ENCODE measurements at places on chromosomes 7 and 10.

DNA sequence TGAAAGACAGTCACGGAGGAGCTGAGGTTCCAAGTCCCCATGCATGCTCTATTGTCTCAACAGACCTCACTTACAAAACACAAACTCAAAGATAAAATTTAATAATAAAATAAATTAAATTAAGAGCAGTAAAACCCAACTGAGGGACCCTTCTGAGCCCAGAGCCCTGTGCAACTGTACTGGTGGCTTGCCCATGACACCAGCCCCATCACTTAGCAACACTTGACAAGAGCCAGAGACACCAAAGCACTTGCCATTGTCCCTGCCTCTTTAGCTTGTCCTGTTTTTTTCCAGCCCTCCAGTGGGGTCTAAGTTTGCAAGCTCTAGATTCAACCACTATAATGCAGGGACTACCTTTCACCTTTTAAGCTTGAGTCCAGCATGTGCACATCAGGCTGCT is 117.9 kb downstream of the JCAD start:
- no peak for DNase-seq

- no peak for DNase-seq
Observed at GRCh38 chr7:14974688-14975087, 72.1 kb upstream of the DGKB start.

DNA sequence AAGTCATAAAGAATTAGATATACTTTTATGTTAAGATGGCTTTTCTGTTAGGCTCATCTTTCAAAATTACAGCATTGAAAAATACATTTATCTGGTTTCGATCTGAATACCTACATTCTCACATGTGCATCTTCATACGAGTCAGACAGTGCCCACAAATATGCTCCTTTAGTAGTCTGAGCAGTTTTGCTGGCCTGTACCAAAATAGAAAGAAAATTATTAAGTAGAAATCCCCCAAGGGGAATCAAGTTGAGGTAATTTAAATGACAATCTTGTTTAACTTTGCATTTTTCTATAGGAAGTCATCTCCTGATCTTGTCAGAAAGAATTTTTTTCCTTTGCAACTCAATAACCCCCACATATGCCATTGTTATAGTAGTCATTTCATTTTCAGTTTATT is 287.4 kb upstream of the SEMA3D start:
- DNase-seq, result no peak

DNA sequence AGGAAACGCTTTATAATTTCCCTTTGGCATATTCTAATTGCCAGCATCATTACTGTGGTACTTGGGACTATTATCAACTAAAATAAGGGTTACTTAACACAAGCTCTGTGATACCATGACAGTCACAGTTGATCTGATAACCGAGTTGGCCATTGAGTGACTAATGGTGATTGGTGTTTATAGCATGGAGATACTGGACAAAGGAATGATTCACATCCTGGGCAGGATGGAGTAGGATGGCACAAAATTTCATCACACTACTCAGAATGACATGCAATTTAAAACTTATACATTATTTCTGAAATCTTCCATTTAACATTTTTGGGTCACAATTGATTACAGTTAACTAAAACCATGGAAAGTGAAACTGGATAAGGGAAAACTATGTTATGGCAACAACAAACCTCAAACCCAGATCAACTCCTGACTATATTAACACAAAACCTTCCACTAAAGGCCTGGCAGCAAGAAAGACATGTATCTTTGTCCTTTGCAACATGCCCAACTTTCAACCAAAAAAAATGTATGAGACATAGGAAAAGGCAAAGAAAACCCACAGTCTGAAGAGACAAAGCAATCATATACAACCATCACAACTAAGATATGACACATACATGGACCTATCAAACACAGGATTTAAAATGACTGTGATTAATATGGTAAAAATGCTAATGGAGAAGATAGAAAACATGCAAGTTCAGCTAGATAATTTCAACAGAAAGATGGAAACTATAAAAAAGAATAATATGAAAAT is 208.5 kb upstream of the NRP1 start:
- no peak for DNase-seq

GRCh38 chr10:110547139-110547761 is 20.2 kb upstream of the SMC3 start:
- DNase-seq, result no peak

DNA sequence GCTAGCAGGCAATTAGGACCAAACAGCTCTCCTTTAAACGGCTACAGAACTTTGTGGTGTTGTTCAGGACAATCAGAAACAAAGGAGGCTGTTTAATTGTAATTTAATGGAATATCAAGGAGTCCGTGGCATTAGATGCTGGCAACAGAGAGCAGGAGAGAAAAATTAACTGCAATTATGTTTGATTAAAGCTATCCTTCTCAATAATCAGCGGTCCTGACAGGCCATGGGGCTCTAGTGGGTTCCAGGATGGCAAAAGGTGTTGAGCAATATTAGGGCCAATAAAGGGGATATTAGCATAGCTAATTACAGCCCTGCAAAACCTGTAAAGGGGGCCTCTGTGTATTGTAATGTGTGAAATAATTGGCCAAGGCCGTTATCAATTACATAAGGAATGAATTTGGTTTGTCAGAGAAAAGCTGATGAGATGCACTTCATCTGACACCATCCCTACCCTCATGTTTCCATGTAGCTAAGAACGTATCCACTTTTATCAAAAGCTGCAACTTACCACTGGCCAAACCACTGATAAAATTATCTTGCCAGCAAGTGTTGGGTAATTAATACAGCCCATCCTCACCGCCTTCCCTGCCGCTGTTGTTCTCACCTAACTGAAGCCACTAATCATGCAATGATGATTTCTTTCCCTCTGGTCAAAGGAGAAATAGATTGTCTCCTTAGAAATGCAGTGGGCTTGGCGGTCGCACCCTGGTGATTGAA is 81.6 kb downstream of the EBF3 start:
- no peak for DNase-seq

DNA sequence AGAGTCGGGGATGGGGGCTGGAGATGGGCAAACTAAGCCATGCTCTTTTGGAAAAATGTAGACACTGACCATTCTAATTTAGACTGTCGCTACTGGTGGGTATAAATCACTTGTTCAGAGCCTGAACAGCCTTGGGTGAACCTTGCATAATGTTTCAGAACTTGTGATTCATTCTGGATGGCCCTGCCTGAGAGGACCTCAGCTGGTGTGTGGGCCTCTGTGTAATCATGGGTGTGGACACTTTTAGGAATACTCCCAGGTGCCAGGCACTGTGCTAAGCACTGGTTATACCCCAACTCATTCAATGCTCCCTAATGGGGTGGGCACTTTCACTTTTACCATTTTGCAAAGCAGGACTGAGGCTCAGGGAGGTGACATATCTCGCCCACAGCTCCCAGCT is 26.8 kb upstream of the TM9SF3 start:
- no peak for DNase-seq

GRCh38 chr10:127908959-127909267 is 2.0 kb downstream of the PTPRE start:
- DNase-seq, result no peak

GRCh38 chr10:57864765-57865680 is 402.7 kb downstream of the IPMK start:
- DNase-seq, result no peak

- peak; percentile 65 for DNase-seq
Observed at GRCh38 chr7:151381348-151382078, 28.3 kb downstream of the WDR86 start.

DNA sequence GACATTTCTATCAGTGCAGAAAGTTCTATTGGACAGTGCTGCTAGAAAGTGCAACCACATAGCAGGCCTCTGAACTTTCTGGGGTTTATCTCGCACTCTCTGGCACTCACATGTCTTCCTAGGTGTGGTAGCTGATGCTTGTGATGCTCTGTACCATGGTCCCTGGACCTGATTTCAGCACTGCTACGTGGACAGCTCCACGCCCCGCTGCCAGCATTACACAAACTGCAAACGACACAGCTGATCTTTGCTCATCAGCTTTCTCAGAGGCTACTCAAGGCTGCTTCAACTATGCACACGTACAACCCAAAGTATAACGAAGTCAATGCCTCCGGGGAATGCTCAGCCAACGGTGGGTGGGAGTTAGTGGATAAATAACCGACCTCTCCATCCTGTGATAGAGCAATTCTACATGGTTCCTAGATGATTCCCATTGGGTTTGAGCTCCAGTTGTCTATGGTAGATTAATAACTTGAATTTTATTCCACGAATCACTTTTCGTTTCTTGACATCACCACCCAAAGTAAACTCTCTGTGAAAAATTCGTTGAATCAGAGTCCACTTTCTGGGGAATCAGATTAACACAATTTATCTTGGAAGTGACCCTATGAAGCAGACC is 302.5 kb downstream of the ACTR3B start:
- DNase-seq, result no peak

- DNase-seq, result no peak
Observed at GRCh38 chr10:788796-789748, 99.6 kb upstream of the DIP2C start.

DNA sequence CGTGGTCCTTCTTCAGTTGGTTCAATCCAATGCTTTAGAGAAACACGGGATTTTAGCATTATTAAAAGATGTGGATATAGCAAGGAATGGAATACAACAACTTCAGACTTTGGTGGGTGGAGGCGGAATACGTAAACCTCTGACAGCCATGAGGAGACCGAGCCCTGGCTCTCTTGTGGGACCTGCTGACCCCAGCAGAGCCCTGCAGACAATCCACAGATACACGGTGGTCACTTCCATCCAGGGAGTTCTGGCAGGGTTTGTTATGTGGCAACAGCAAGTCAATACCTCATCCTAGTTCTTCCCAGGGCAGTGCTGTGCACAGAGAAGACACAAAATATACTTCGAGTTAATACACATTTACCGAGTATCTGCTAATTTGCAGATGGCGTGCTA is 118.5 kb upstream of the DIP2C start:
- no peak for DNase-seq

- DNase-seq, result no peak
Observed at GRCh38 chr10:70343712-70344111, 38.7 kb downstream of the LRRC20 start.

DNA sequence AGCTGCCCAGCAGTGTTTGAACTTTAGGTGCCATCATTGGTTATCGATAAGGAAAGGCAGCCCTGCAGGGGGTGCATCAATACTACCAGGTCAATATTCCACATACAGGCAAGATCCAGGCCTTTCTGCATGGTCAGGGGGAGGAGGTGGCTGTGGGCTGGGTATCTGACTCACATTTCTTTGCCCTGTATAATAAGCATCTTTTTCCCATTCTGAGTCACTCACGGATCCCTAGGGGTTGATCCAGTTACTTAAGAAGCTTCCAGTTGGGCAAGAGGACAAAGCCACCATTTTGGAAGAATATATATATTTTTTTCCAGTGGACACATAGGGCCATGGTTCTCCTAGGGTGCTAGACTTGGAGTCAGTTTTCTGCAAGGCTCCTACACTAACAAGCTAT is 114.2 kb upstream of the HABP2 start:
- no peak for DNase-seq

Data from T-cell (primary cell).